ENCODE measurements at places on chromosomes 1 and 21.

DNA sequence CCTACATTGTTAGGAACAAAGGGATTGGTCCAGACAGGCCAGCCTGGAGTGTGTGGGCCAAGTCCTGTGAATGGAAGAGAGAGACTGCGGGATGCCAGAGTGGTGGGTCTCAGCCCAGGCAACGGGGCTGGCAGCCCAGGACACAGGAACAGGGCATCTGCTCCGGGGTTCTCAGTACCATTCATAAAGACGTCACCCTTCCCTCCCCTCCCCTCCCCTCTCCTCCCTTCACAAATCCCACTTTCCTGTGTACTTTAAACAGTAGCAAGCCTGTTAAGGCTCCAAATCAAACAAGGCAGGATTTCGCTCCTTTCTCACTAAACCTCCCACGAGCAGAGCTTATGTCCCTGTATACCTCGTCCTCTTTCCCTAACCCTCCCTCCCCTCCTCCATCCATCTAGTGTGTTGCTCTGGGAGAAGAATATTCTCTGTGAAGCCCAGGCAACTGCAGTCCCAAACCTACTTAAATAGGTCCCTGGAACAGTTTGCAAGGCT, 4.2 kb upstream of the PLXNA2 start:
- DNase-seq, result no peak

DNA sequence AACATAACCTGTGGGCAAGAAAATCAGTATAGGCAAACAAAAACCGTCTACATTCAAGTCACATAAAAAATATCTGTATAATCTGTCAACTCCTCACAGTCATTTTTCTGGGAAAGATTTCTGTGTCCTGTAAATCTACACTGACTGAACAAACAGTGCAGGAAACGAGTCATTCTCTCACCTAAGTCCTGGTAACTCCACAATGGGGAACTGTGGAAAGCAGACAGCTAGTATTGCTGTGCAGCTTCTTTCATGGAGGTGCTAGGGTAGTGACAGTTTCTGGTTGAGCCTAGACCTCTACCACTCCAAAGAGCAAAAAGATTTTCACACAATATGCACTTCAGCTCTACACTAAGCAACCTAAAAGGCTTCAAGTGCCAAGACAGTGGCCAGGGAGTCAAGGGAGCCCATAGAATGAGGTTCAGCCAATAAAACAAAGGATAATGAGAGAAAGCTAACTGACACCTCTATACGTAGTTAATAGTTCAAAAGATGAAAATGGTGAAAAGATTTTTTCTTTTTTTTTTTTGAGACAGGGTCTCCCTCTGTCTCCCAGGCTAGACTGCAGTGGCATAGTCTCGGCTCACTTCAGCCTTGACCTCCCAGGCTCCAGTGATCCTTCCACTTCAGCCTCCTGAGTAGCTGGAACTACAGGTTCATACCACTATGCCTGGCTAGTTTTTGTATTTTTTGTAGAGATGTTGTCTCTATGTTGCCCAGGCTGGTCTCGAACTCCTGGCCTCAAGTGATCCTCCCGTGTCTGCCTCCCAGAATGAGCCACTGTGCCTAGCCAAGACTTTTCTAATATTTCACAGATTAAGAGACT, 5.5 kb downstream of the PTP4A2 start:
- DNase-seq, result no peak

GRCh38 chr1:57302812-57303596, 120.9 kb downstream of the DAB1 start:
- DNase-seq, result no peak

GRCh38 chr1:151494741-151495281, 16.4 kb upstream of the CGN start:
- no peak for DNase-seq

GRCh38 chr1:224632921-224633321, 16.8 kb downstream of the CNIH3 start:
- no peak for DNase-seq

GRCh38 chr1:69081668-69082067, 486.1 kb upstream of the LRRC7 start:
- DNase-seq, result no peak

GRCh38 chr1:22639286-22639685, 2.9 kb downstream of the C1QA start:
- DNase-seq, result no peak
